Stimulated activated CD8-positive, alpha-beta memory T cell treated with anti-CD3 and anti-CD28 coated beads, Interleukin-15, amount 100 ng/mL, for 4 hours (primary cell): ENCODE measurements at places on chromosomes 5 and 9.

- no peak for DNase-seq
These were observed 25.7 kb upstream of the BARHL1 start for GRCh38 chr9:132556714-132557113.

DNA sequence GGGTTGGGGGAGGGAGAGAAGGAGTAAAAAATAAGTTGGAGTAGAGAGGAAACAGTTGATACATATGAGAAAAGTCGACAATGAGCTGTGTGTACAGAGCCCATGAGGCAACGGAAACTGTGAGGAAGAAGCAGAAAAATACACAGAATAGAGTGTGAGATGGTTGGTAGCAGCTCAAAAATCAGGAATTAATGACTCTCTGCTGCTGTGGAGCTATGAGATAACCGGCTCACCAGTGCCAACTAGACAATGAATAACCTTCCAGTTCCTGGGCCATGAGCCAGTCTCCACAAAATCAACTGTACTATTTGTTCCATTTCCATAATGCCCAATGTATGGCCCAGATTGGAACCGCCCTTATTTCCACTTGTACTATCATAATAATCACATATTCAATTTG is 53.1 kb upstream of the NREP start:
- no peak for DNase-seq

GRCh38 chr9:83554278-83554677 is 16.1 kb upstream of the FRMD3 start:
- DNase-seq = no peak

DNA sequence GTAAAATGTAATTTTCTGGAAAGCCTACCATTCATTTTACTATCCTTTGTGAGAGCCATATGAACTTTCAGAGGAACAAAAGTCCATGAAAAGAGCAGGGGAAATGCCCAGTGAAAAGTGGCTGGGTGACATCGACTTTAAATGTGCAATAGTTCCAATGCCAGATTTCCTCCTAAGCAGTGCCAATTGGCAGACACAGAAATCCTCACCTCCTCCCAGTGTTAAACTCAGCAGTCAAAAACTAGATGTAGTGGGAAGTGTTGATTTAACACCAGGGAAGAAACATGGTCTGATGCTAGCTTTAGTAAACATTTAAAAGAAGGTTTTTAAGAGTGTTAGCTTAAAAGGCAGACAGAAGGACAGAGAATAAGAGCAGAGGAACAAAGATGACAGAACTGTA is 2055.2 kb downstream of the MAT2B start:
- no peak for DNase-seq

DNA sequence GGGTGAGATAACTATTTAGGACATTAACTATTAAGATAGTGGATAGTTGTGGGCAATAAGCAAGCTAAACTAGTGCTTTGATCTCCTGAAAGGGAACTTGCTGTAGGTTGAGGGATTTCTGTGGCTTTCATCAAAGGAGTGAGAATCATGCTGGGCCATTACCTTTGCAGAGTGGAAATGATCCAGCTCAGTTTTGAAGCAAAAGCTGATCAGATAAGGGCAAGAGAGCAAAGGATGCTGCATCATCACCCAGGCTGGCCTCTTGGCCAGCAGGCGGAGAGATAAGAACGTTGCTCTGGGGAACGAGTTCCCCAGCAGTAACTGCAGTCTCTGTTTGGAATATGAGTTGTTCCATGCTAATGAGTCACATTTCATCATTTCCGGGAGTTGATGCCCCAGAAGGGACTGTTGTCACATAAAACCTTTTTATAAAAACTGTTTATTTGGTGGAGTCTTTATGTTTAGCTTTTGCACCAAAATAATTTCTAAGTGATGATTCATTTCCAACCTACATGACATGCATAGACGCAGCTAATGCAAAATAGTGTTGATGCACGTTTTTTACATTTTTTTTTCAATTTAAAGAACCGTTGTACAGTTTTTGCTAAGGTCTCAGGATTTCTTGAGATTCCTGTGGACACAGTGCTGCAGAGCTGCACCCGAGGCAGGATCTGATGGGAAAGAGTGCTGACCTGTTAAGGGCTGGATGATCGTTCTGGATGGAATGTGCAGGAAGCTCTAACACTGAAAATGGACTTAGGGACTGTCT is 99.3 kb downstream of the ACTBL2 start:
- no peak for DNase-seq

- no peak for DNase-seq
These were observed 172.3 kb upstream of the RFX3 start for GRCh38 chr9:3698076-3698475.

- no peak for DNase-seq
These were observed 156.0 kb upstream of the CDKN2B start for GRCh38 chr9:22165144-22165543.

- no peak for DNase-seq
These were observed 59.3 kb downstream of the RALGPS1 start for GRCh38 chr9:126973651-126974529.
